Activated CD4-positive, alpha-beta memory T cell treated with anti-CD3 and anti-CD28 coated beads, Interleukin-2, amount 10 ng/mL, durations not matched to agents 7 days and 5 days (primary cell): ENCODE measurements at places on chromosomes 7 and 10. TPM values are rescaled to one million over a fixed set of nuclear protein-coding genes. Genes with fewer than 3 reads are reported as not detected.

DNA sequence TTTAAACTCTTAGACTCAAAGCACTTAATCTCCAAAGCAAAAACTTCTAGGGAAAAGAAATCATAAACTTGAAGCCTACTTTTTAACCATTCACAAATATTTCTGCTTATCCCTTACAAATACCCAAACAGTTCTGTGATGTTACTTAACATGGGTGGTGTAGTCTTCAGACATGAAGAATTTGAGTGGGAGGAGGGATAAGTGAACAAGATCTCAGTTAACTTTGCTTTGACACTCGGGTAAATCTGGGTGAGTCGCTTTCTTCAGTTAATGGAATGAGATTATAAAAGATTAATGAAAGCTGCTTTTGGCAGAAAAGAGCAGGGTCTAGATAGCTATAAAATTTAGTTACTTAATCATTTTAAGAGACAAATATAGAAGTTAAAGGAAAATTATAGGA is 47.5 kb downstream of the RNF133 start:
- DNase-seq = no peak

Gene IL15RA
- 22.1 TPM for total RNA-seq

Gene NEUROD6
- not detected for total RNA-seq

GRCh38 chr10:73647211-73647874 is 6.1 kb upstream of the MYOZ1 start:
- no peak for DNase-seq

Gene INMT
- total RNA-seq = 0.40 TPM

Gene PVRIG
- 71.8 TPM for total RNA-seq

DNA sequence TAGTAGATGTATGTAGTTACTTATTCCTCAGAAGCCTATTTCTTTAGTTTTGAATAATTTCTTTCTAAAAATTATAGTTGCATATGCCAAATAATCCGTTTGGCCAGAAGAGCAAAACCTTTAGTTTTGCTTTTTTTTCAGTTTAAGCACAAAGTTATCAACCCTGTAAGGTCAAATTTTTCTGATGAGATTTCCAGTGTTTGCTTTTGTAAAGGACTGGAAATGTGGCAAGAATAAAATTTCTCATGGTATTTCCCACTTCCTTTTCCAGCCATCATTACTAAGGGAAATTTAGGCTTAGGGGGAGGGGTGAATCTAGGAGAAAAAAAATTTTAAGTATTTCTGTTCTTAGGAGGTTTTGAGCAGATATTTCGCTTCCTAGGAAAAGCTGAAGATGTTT is 7.6 kb downstream of the CALD1 start:
- no peak for DNase-seq

- DNase-seq = no peak
These were observed 57.7 kb downstream of the DNAJB6 start for GRCh38 chr7:157394246-157395191.

DNA sequence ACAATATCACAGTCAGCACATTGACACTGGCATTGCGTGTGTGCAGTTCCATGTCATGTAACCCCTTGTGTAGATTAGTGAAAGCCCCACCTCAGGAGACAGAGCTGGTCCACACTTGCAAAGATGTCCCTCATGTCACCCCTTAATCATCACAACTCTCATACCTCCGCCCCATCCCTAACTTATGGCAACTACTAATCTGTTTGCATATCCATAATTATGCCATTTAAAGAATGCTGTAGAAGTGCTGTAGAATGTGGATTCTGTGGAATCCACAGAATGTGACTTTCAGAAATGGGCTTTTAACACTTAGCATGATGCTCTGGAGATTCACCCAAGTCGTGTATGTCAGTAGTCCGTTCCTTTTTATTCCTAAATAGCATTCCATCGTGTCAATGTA is 102.8 kb upstream of the VSTM2A start:
- DNase-seq = no peak

GRCh38 chr7:11758627-11759111 is 73.3 kb downstream of the THSD7A start:
- DNase-seq = no peak

DNA sequence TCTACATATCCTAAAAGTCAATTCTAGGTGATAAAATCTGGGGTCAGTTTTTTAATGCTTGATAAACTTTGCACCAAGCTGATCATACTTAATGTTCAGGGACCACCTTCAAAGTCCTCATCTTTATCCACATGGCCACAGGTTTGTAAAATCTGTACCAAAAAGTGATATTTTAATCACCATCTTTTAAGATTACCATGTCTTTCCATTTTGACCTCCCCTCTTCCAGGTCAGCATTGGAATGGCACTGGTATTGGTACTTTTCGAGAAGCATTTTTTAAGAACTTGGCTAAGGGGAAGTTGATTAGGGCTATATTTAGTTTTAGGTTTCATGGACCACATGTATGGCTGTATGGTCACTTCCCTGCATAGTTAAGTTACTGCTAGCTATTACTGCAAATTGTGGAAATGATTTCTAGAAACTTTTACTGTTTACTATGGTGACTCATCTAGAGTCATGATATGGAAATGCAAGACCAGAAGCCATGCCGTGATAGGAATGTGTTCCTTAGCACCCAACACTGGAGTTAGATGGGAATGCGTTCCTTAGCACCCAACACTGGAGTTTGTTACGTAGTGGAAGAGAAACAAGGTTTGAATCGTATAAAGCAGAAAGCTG is 50.8 kb upstream of the ABLIM1 start:
- no peak for DNase-seq

DNA sequence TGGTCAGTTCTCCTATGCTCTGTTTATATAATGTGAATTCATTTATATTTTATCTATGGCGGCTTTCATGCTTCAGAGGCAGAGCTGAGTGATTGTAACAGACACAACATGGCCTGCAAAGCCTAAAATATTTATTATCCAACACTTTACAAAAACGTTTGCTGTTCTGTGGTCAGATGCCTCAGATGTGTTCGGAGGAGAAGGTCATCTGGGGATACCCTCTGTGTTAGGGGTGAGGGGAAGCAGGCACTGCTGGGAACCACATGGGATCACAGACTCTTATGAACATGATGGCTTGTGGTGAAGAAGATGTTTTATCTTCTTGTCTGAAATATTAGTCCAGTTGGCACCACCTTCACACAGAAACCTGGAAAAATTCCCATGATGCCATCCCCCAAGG is 203.4 kb downstream of the PHTF2 start:
- DNase-seq = no peak

DNA sequence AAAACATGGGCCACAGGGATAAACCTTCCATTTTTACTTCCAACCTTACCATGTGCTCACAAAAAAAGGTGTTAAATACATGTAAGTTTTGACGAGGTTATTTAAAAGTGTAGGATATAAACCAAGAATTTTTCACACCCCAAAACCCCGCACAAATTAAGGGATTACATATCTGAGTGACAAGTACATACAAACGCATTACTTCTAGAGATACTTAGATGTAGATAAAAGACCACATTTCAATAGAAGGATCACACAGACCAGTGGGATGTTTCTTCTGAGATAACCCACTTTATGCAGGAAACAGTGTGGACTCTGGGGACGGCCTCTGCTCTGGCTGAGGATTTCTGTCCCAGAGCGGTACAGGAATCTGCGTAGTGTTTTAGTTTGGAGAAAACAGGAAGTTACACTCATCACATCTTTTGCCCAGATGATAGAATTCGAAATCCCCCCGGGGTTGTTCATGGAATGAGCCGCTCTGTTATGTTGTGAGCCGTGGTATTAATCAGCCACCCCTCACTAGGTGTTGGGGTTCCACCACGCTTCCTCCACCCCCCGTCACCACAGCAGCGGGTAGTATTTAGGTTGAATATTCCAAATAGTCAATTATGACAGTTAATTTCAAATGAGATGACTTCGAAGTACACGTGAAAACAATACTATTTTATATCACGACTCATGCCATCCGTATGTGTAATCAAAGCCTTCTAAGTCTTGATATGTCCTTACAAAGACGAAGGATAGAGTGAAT is 1.3 kb upstream of the CUL1 start:
- DNase-seq = peak; percentile 33

Gene TSPAN12
- total RNA-seq = not detected

- no peak for DNase-seq
These were observed 124.2 kb downstream of the FAM53B start for GRCh38 chr10:124619802-124620490.

Gene BCAP29
- total RNA-seq = 49.1 TPM

DNA sequence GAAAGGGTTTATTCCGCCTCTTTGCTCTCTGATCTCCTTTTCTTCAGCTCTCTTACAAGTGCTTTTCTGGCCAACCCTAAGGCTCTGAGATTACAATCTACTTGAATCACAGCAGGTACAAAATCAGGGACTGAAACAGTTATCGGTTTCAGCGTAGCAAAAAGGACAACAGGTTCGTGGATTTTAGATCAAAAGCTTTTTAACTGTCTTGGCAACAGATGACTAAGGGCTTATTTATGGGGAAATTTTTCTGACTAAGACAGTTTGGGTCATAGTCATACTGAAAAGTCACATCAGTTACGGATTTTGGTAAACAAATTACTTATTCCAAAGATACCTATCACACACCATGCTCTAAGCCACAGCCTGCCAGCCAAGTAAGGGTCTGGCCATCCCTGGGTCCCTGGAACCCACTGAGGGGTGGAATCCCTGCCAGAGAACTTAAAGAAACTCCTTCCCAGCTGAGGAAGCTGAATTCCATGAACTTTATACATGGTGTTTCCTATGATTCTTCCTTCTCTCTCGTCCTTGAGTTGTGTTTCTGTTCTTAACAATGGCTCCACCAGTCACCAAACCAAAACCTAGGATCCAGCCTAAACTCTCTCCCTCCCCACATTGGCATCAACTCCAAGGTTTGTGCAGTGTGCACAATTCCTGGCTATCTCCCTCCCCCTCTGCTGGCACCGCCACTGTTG is 169.3 kb downstream of the FAM107B start:
- peak; percentile 51 for DNase-seq

DNA sequence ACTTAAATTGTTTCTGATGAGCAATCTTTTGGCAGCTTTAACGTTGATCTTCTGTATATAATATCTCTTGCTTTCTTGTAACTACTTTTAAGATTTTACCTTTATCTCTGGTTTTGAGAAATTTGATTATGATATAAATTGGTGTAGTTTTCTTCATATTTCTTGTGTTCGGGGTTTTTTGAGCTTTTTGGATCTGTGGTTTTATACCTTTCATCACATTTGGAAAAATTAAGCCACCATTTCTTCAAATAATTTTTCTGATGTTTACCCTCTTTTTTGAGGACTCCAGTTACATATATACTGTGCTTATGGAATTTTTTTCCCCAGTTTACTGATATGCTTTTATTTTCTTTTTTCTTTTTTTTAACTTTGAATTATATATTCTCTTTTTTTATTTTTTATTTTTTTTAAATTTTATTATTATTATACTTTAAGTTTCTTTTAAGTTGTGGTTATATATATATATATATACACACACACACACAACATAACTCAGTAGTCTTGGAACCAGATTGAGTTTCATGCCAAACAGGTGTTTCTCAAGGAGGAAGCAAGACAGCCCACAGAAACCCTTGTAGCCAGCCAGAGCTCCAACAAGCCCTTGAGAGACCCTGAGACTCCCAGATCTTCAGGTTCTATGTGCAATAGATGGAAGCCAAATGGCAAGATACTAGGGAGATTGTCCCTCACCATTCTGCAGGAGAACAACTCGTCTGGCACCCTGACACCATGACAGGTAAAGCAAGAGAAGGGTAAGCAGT is 27.5 kb upstream of the NME8 start:
- DNase-seq = no peak

- DNase-seq = no peak
These were observed 91.6 kb downstream of the COBL start for GRCh38 chr7:51224811-51225595.

DNA sequence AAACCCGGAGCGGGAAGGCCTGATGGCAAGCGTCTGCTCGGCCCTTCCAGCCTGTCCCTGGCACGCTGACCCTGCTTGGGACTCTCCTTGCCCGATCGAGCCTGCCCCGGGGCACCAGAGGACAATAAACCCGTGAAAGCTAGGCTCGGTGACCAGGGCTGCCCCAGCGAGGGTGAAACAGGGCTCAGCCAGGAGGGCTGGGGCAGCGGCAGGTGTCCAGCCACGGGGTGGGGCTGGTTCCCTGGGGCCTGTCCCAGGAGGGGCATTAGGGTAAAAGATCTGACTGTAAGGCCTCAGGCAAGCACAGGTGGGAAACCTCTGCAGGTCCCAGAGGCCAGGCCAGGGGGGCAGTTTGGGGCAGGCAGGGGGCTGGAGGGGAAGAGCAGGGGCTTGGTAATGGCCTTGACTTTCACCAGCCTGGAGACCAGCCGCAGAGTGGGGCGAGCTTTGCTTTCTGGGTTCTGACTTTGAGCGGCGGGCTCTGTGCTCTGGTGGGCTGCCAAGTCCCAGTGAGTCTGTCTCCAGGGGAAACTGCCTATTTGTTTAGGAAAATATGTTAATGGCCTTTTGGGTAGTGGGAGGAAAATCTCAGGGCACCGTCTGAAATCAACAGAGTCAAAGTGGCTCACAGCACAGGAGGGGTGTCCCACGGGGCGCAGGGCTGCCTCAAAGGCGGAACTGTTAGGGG is 68.2 kb upstream of the INPP5A start:
- no peak for DNase-seq

Gene PNLIP
- not detected for total RNA-seq
